Iris pigment epithelial cell (primary cell): ENCODE measurements at places on chromosomes 5 and 9.
A peak's percentile ranks its signal among the peaks of the same experiment; 100 is the strongest.

GRCh38 chr5:18088020-18088579 is 453.8 kb downstream of the TAF11L14 start:
- no peak for DNase-seq

DNA sequence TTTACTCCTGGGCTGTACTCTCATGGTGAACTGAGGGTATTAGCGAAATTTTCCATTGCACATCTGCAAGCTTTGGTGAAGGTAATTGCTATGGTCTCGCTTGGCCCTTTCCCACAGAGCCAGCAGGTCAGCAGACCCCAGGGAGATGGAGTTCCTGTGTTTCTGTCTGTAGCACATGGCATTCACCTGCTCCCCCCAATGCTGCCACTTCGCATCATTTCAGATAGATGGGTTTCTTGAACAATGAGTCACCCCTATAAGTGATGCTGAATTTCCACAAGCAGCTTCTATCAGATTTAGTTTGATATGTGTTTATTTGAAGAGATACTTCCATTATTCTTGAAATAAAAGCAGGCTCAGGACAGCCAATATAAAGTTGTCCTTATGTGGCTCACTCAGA is 117.8 kb downstream of the ERCC6L2 start:
- DNase-seq, result no peak

GRCh38 chr9:68536876-68537615 is 3.6 kb downstream of the TMEM252 start:
- no peak for DNase-seq

DNA sequence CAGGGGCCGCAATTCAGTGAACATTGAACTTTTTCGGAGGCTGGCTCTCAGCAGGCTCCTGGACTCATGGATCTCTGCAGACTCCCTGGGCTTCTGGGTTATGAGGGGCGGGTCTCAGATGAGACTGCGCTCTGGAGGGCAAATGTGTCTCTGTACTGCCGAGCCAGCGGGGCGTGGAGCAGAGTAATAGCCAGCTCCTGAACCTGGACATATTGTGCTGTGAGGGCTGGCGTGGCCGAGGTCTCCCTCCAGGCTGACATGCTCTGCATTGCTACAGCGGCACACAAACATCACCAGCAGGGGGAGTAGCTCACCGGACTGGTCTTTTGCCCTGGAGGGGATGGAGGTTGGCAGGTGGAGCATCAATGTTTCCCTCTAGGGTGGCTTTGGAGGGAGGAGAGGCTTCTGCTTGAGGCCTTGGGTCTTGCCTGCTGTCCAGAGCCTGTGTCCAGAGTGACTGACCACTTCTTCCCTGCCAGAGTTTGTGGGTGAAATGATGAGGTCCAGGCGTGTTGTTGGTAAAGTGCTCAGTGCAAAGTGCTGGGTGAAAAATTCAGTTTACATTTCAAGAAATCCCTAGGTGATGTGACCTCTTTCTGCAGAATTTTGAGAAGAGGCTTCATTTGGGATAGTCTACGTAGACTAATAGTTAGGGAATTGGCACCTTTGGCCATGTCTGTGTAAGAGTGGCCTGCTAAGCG is 10.9 kb upstream of the GADD45G start:
- DNase-seq, result peak; percentile 36

DNA sequence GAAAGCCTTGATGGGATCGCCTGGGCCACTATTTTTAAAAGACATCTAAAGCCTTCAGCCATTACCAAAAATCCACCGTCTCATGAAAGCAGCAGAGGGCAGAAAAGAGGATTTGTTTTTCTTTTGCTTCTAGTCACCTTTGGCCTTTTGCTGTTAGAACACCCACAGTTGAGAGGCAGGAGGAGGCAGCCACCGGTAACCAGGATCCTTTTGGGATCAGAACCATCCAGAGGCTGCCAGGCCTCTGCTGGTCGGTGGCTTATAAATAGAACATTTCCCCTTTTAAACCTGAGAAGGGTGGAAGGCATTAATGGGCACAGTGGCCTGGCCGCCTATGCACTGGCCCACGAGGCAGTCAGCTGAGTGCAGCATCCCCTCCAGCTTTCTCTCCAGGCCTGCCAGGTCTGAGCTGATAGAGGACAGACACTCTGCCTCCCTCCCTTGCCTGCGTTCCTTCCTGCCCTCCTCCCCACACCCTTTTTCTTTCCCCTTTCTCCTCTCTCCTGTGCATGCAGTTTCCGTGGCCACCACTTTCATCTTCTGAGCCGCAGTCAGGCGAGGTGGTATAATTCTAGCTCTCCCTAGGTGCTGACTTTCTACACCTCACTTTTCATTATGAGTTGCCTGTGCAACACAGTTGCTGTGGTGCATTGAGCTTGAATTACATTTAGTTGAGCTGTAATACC is 253.4 kb downstream of the ARHGAP26 start:
- no peak for DNase-seq

- DNase-seq, result no peak
Observed at GRCh38 chr5:36623832-36624231, 17.4 kb downstream of the SLC1A3 start.

GRCh38 chr5:78632467-78632866 is 16.1 kb downstream of the LHFPL2 start:
- DNase-seq, result no peak

DNA sequence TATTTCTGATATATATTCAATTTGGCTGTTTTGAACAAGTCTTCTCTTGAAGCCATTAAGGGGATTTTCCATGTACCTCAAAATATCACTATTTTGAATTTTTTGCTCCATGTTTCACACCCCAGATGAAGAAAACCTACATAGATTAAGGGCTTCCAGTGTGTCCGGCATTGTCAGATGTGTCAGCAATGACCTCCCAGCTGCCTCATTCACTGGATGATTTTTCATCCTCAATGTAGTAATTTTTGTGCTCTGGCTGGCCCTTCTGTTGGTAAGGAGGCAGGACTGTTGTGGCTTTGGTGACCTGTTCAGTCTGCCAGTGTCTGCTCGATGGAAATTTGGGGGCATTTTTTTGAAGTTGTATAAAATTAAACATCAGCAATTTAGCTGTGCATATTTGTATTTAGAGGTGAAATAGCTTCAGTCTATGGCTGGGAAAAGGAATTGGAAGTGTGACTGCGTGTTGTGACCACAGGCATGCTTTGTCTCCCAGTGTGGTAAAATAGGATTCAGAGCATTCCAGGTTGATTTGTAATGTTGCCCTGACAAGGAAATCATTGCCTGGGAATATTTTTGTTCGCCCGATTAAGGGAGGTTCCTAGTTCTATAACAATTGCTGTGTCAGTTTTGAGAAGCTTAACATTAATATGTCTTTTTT is 312.4 kb downstream of the ARHGEF28 start:
- peak; percentile 98 for DNase-seq

- DNase-seq, result no peak
Observed at GRCh38 chr9:111524731-111525055, 286 bp upstream of the ZNF483 start.

GRCh38 chr5:10540036-10540544 is 23.8 kb upstream of the ANKRD33B start:
- no peak for DNase-seq

GRCh38 chr5:39503155-39503554 is 78.4 kb upstream of the DAB2 start:
- peak; percentile 79 for DNase-seq

- DNase-seq, result peak; percentile 33
Observed at GRCh38 chr5:75603371-75603770, 7.9 kb upstream of the ANKDD1B start.

- no peak for DNase-seq
Observed at GRCh38 chr5:79932510-79933504, 58.3 kb downstream of the MTX3 start.

DNA sequence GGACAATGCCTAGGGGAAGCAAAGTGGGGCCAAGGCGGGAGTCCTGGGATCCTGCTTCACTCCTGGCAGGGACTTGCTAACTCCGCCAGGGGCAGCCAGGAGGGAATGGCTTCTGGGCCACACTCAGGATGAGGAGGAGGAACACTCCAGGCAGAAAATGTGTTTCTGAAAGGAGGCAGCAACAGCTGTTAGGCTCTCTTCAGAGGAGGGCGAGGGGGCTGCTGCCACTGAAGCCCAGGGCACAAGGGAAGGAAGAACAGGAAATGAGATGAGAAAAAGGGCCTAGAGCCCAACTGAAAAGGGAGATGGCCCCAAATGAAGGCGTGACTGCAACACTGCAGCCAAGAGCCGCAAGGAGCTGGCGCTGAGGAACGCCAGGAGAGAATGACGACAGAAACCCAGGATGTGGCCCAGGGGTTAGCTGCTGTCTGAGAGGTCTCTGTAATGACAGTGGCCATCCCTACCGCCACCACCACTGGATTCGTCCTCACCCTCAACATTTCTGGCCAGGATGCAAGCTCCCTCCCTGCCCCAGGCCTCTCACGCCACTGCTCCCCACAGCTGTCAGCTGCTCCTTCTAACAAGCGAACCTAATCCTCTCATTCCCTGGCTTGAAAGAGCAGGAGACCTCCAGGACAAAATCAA is 15.8 kb downstream of the PSMB7 start:
- no peak for DNase-seq
